ENCODE measurements at places on chromosomes 5 and 9.

DNA sequence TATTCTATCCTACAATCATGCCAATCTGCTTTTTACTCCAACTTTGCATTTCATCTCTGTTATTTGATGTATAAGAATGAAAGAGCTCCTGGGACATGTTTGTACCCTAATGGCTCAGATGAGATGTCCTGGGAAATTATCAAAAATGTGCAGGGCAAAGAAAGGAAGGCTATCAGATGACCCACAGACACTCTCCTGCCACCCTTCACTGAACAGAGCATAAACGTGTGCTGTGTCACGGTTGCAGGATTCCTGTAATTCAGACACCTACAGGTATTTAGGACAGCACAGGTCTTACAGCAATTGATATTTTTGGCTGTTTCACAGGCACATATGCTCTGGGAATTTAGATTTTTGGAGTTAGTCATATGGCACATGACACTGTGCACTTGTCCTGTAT lies 149.2 kb upstream of the GAS1 start:
- no peak for DNase-seq

- DNase-seq: no peak
These were observed 99.7 kb downstream of the NPR3 start for GRCh38 chr5:32810804-32811203.

GRCh38 chr5:67985686-67986387 lies 229.7 kb upstream of the PIK3R1 start:
- no peak for DNase-seq

- no peak for DNase-seq
These were observed 225.0 kb downstream of the MLLT3 start for GRCh38 chr9:20397348-20397747.

DNA sequence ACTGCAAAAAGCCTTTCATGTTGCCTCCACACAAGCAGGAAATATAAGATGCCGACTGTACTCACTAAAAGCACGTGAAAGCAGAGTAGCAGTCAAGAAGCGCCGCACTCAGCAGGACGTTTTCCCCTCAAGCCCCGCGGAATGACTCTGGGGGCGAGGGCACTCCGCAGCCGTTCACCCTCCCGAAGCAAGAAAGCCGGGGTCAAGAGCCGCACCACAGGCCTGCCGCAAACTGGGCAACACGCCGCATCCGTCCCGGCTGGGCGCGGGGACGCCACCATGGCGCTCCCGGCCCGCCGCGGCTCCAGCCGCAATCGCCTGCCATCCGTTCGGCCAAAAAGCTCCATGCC lies 364 bp downstream of the RPS6 start:
- DNase-seq: no peak

- DNase-seq: no peak
These were observed 33.9 kb upstream of the BRD3 start for GRCh38 chr9:134101623-134102149.

DNA sequence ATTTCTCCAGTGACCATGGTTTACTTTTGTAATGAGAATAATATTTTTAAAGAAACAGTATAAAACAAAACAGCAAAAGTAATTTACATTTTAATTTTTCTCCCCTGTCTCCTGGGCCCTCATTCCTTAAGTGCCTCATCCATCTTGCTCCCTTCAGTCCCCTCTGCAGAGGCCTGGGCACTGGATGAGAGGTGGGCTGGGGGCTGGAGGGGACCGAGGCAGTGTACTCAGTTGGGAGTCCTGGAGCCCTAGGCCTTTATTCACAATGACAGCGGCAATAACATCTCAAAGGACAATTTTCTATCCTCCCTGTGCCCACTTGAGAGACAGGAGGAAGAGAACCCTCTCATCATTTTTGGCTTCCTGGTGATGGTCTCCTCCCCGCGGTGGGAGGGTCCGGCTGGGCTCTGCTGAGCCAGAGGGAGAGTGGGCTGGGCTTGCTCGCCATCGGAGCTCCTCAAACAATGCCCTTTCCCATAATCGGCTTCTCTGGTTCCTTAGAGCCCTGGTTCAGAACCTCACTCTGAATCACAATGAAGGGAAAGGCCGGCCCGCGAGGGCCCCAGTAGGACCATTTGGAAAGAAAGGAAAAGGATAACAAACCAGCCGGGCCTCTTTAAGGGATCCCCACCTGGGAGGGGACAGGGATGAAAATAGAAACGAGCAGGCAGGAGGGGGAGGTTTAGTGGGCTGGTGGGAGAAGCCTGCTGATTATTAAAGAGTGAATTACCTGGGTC lies 9.7 kb upstream of the SMIM32 start:
- DNase-seq: no peak

- DNase-seq: no peak
These were observed 314.5 kb upstream of the TLE4 start for GRCh38 chr9:79257228-79257781.
